ENCODE measurements at places on chromosomes 7 and 10. TPM values are rescaled to one million over a fixed set of nuclear protein-coding genes. Genes with fewer than 3 reads are reported as not detected.

- H3K4me1 ChIP-seq = no peaks in the 10 kb centered on the region
- DNase-seq = no peak
- H3K27me3 ChIP-seq = no peaks in the 10 kb centered on the region
- no peaks in the 10 kb centered on the region for H3K36me3 ChIP-seq
- no peak overlapping the region for H3K4me3 ChIP-seq
Observed at GRCh38 chr10:129949891-129950291, 14.2 kb downstream of the EBF3 start.

SLC4A2 gene
- total RNA-seq = 82.7 TPM

GRCh38 chr7:123744416-123744815 is 4.4 kb downstream of the WASL start:
- DNase-seq = no peak
- H3K4me1 ChIP-seq = peaks cover 71% of the 10 kb centered on the region
- H3K27me3 ChIP-seq = no peaks in the 10 kb centered on the region
- H3K4me3 ChIP-seq = no peak overlapping the region

GRCh38 chr10:11796474-11796873 is 26.7 kb upstream of the PROSER2 start:
- no peaks in the 10 kb centered on the region for H3K36me3 ChIP-seq
- no peak overlapping the region for H3K27ac ChIP-seq
- DNase-seq = no peak
- no peaks in the 10 kb centered on the region for H3K4me1 ChIP-seq

- H3K4me3 ChIP-seq = no peak overlapping the region
- H3K27me3 ChIP-seq = no peaks in the 10 kb centered on the region
- H3K4me1 ChIP-seq = no peaks in the 10 kb centered on the region
- no peaks in the 10 kb centered on the region for H3K36me3 ChIP-seq
Observed at GRCh38 chr7:45564886-45565455, 9.2 kb upstream of the ADCY1 start.

- H3K36me3 ChIP-seq = no peaks in the 10 kb centered on the region
- H3K4me1 ChIP-seq = no peaks in the 10 kb centered on the region
- H3K4me3 ChIP-seq = no peak overlapping the region
- DNase-seq = no peak
- H3K27ac ChIP-seq = no peak overlapping the region
Observed at GRCh38 chr10:34494012-34494411, 321.1 kb downstream of the PARD3 start.

CALHM3 gene
- total RNA-seq = not detected

DNA sequence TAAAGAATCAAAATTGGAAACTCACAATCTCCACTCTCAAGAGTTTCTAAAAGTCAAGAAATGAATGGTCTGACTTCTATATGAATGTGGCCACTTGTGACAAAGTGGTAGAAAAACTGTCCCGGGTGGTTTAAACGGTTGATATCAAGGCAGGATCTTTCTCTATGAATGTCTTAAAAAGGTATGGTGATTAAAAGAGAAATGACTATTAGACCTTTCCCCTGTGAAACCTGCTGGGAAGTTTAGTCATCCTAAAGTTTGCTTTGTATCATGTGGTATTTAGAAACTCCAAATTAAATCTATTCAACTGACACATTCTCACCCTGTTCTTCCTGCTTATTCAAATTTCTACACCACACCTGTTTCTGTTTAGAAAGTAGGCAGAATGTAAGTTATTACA is 492.5 kb downstream of the XPNPEP1 start:
- DNase-seq = no peak
- no peaks in the 10 kb centered on the region for H3K36me3 ChIP-seq
- no peaks in the 10 kb centered on the region for H3K27me3 ChIP-seq
- H3K4me3 ChIP-seq = no peak overlapping the region

DNA sequence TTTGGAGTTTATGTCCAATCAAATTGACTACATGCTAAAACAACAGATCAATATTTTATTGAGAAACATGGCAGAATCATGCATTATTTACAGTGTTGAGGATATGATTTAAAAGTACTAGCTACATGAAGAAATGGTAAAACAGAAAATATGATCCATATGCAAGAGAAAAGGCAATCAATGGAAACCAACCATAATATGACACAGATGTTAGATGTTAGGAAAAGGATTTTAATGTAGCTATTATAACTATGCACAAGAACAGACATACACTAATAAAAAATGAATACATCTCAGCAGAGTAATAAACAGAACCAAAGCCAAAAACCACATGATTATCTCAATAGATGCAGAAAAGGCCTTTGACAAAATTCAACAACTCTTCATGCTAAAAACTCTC is 166.2 kb upstream of the CACNA2D1 start:
- H3K4me1 ChIP-seq = no peaks in the 10 kb centered on the region
- no peak overlapping the region for H3K4me3 ChIP-seq
- H3K27me3 ChIP-seq = no peaks in the 10 kb centered on the region
- DNase-seq = no peak

DNA sequence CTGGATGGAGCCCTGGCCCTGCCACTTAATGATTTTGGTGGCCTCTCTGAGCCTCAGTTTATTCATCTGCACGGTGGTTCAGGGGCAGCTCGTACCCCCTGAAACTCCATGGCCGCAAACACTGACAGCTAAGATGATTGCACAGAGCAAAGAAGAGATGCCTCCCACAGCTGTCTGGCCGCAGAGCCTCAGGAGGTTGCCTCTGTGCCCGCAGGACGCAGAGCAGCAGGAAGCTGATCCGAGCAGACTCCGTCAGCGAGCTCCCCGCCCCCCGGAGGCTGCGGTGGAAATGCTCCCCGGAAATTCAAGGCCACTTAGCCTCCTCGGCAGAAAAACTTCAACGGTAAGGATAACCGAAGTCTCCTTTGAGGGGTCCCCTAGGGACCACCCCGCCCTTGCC is 30.2 kb upstream of the C10orf53 start:
- H3K4me1 ChIP-seq = no peaks in the 10 kb centered on the region
- no peaks in the 10 kb centered on the region for H3K27me3 ChIP-seq
- no peak for DNase-seq
- H3K4me3 ChIP-seq = no peak overlapping the region

DNA sequence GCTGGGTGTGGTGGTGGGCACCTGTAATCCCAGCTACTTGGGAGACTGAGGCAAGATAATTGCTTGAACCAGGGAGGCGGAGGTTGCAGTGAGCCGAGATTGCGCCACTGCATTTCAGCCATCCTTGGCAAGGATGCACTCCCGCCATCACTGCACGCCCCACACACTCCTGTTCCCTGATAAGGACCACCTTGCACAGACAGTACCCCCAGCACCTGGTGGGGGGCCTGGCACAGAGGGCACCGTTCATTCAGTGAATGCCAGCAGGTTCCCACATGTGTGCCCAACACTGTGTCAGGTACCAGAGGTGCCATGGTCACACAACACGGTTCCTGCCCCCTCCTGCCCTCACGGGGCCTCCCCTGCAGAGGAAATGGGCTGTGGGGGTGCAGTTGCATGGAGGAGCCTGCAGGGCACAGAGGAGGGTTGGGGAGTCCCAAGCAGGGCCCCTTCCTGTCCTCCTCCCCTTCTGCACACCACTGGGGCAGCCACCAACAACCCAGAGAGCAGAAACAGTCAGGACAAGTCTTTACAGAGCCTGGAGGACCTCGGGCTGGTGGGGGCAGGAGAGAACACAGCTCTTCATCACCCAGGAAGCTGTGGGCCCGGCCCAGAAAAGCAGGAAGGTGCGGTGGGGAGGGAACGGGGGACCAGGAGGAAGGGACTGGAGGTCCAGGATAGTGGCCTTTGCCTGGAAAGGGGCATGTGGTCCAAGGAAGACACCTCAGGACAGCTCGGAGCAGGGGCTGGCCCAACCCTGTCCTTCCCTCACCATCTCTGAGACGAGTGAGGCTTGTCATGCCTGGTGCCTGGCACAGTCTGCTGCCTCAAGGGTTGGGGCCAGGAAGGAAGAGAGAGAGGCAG is 7.1 kb downstream of the CRYGN start:
- no peaks in the 10 kb centered on the region for H3K36me3 ChIP-seq
- no peak overlapping the region for H3K4me3 ChIP-seq
- peaks cover 64% of the 10 kb centered on the region for H3K4me1 ChIP-seq
- H3K27ac ChIP-seq = peak overlapping the region; percentile 58
- no peaks in the 10 kb centered on the region for H3K27me3 ChIP-seq
- peak; percentile 71 for DNase-seq

DNA sequence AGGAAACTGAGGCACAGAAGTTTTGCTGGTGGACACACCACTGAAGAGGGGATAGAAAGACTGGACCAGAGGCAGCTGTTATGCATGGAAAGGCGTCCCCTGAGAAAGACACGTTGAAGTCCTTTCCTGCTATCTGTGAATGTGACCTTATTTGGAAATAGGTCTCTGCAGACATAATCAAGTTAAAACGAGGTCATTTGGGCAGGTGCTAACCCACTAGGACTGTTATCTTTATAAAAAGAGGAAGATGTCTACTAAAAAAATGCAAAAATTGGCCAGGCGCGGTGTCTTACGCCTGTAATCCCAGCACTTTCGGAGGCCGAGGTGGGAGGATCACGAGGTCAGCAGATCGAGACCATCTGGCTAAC is 31.6 kb downstream of the ELMO1 start:
- no peak for DNase-seq
- H3K36me3 ChIP-seq = no peaks in the 10 kb centered on the region

DNA sequence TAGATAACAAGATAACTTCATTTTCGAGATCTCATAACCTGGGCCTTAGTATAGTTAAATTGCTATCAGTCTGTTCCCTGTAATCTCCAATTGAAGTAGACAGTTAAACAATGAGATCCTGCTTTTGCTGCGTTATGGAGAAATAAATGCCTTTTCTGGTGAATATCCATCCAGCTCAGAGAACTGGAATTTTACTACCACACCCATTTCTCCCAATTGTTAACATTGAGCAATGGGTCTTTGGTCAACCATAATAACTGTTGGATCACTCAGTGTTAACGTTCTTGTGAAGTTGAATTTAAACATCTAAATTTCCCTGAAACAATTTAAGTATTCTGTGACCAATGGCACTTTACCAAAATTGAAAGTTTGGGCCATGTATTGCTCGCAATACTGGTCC is 3.0 kb downstream of the CALU start:
- no peak for DNase-seq
- H3K4me1 ChIP-seq = peaks cover 41% of the 10 kb centered on the region
- H3K27ac ChIP-seq = no peak overlapping the region
- no peaks in the 10 kb centered on the region for H3K36me3 ChIP-seq

ZNF800 gene
- 63.3 TPM for total RNA-seq

INHBA gene
- 0.14 TPM for total RNA-seq

DNA sequence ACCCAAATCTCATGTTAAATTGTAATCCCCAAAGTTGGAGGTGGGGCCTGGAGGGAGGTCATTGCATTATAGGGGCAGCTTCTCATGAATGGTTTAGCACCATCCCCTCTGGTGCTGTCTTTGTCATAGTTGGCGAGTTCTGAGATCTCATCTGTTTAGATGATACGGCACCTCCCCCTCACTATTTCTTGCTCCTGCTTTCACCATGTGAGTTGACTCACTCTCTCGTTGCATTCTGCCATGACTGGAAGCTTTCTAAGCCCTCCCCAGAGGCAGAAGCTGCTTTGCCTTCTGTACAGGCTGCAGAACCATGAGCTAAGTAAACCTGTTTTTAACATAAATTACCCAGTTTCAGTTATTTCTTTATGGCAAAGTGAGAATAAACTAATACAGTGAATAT is 18.9 kb upstream of the ZNF138 start:
- H3K27me3 ChIP-seq = no peaks in the 10 kb centered on the region
- H3K4me3 ChIP-seq = no peak overlapping the region
- no peak for DNase-seq
- no peak overlapping the region for H3K27ac ChIP-seq

DNA sequence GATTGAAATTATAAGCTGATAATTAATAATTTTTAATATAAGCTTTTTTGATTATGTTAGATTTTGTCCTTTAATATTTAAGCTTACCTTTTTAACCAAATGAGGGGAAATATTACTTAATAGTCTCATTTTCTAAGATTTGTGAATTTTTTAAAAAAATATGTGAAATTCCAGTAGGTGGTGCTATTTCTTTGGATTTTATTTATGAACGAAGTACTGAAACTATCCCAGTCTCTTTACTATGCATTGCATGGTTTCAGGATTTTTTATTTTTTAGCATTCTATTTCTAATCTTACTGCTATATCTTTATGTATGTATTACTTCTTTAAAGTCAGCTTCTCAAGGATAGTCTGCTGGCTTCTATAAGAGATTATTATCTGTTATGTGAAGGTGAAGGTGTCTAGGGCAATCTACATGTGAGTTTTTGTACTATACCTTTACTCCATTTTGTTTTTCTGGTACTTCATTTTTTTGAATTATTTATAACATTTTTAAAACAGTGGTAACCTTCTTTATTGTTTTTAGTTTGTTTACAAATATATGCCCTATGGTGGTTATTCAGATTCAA is 78.3 kb downstream of the ATRNL1 start:
- no peak for DNase-seq
- no peak overlapping the region for H3K4me3 ChIP-seq
- H3K27ac ChIP-seq = no peak overlapping the region
- no peaks in the 10 kb centered on the region for H3K36me3 ChIP-seq

DNA sequence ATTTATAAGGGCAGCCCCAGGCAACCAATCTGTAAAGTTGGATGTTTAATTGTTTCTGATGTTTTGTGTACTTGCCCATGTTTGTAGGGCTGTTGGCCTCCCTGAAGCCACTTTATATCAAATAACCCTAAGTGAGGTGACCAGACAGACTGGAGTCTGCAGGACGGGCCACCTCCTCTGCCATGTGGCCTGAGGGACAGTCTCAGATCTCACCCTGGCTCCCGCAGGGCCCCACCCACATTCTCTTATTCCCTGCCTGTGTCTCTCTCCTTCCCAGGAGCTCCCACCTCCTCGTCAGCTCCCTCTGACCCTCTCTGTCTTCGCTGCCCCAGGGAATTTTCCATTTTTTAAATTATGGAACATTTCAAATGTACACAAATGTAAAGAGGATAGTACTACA is 9.5 kb upstream of the C10orf71 start:
- no peaks in the 10 kb centered on the region for H3K36me3 ChIP-seq
- H3K27me3 ChIP-seq = no peaks in the 10 kb centered on the region
- no peak overlapping the region for H3K4me3 ChIP-seq
- no peak overlapping the region for H3K27ac ChIP-seq
- H3K4me1 ChIP-seq = no peaks in the 10 kb centered on the region

DNA sequence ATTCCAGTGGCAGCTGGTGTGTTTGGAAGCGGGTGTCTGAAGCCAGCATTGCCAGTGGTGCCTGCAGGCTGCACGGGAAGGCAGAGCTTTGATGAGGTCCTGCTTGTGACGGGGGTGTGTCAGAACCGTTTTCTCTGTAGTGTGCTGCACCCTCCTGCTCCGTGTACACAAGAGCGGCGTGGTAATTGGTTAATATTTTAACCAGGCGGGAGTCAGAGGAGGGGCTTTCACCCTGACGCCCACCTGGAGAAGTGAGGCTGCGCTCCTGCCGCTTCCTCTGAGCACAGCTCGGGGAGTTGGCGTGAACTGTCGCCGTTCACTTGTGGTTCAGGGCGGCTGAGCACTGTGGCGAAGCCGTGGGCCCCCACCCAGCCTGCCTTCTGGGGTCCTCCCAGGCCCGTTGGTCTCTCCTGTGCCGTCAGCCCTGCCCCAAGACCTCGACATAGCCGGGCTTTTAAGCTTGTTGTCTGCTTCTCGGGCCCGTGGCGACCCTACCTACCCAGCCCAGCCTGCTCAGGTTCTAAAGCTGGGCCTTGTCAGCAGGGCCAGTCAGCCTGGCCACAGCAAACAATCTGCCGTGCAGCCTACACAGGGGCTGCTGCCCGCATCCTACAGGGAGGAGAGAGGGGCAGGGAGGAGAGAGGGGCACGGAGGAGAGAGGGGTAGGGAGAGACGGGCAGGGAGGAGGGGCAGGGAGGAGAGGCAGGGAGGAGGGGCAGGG is 11.6 kb downstream of the NKX6-2 start:
- H3K4me1 ChIP-seq = no peaks in the 10 kb centered on the region
- no peaks in the 10 kb centered on the region for H3K27me3 ChIP-seq
- H3K4me3 ChIP-seq = no peak overlapping the region
- H3K27ac ChIP-seq = no peak overlapping the region
- no peak for DNase-seq

SFTPA1 gene
- not detected for total RNA-seq
